ENCODE measurements at places on chromosomes 3 and 15.

- DNase-seq: no peak
Measured at GRCh38 chr3:163328680-163329079, 1749.6 kb downstream of the SI start.

DNA sequence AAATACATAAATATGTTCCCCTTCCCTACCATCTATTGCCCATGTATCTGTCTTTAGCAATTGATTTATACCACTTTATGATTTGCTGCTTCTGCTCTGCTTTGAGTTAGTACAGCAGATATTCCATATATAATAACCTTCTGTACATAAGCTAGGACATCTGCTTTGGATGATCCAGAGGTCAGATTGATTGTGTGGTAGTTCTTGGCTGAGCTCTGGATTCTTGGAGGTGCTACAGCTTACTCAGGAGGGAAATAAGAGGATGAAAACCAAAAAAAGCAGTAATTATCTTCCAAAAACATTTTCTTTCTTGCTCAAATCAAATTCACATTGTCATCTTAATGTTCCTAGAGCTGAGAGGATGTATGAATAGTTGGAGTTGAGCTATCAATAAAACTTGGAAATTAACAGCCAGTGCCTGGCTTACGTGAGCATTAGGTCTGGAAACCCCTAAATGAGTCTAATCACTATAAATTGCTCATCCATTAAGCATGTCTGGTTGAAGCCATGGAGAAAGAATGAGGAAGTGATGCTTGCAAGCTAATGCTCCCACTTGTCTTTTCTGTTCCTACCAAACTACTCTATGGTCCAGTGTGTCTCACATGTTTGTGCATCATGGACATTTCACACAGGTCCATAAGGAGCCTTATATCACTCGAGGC is 36.3 kb upstream of the TMEM42 start:
- DNase-seq: no peak

DNA sequence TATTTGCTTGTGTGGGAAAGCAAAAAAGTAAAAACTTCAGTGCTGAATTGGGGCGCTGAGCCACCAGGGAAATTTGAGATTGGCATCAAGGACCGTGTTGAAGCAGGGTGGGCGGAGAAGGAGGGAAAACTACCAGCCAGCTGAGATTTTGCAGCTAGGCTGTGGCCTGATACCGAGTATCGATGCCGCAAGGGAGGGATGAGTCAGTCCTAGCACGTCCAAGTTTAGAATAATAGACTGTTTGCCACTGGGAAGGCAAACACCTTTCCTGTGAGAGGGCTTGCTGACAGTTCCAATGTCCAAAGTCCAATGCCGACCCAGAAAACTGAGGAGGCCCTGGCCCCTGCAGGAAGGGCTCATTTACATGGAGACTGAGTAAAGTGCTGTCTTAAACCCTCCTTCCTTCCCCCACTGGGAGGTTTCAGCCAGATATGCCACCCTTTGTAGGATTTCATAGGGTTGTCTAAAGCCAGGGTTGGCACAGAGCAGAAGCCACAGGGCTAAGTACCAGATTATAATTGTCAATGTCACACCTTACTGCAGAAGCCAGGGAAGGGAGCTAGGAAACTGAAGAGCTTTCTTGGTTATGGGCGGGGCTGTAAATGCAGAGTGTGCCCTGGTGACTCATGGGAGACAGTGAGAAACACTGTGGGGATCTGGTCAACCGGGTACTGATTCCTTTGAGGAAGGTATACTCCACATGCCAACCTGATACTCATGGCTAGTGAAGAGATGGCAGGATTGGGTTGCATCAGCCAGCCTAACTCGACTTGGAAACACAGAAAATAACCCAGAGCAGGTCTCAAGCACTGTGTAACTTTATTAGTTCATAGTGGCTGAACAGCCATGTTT is 28.4 kb upstream of the PIK3CB start:
- DNase-seq: no peak

GRCh38 chr3:188053710-188054380 is 100.1 kb upstream of the LPP start:
- no peak for DNase-seq

DNA sequence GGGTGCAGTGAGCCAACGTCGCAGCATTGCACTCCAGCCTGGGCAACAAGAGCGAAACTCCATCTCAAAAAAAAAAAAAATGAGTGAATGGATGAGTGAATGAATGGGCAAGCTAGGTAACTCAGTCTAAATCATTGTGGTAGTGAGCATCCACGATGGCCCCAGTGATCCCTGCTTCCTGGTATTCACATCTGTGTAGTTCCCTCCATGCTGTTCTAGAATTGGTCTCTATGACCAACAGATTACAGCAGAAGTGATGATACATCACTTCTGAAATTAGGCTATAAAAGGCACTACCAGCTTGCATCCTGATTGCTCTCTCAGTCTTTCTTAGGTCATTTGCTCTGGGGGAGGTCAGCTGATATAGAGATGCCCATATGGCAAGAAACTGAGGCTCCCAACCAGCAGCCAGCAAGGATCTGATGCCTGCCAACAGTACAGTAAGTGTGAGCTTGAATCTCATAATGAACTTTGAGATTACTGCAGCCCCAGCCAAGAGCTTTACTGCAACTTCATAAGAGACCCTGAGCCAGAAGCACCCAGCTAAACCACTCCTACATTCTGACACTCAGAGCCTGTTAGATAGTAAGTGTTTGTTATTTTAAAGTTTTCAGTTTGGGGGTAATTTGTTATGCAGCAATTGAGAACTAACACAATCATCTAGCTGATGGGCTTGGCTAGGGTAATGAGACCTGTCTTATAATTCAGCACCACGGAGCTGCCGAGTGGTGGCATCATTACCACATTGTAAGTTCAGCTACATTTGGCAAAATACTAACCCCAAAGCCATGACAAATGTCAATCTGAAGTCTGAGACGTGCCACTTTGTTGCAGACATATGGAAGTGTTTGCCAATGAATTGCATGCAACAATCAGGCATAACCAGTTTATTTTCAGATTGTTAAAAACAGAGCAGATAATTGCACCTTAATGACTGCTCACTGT is 53.0 kb downstream of the KLHL6 start:
- DNase-seq: no peak

GRCh38 chr3:100083209-100083608 is 31.1 kb downstream of the FILIP1L start:
- no peak for DNase-seq

DNA sequence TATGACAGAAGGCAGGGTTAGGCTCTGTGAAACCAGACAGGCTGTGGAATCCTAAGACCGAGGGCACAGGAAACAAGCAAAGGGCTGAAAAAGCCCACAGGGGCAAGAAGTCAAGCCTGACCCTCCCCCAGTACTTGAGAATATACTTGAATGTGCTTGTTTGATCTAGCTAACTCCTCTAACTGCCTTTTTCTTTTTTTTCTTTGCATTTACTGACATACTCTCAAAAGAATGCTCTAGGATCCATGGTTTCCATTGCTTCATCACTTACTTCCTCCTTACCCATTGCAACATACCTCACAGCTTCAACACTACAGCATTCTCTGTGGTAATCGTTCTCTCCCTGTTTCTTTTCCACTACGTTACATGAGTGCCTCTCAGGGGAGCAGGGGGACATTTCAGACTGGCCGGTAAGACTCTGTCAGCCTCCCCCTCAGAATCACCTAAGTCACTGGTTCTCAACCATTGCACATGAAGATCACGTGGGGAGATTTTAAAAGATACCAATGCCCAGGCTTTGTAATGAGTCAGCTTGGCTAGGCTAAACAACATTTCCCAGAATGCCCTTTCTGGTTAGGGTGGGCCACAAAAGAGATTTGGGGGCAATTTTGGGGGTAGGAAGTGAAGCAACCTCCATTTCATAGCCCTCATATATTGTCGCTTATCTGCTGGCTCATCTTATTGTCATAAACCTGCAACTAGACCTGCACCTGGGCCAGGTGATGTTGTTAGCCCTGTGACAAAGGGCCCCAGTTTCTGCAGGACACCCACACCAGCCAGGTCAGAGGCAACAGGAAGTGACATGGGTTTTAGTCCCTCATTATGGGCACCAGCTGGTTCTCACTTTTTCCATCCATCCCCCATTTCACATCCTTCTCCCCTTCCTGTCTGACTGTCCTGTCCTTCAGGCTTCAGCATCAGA is 24.6 kb upstream of the RSL24D1 start:
- peak; percentile 37 for DNase-seq

DNA sequence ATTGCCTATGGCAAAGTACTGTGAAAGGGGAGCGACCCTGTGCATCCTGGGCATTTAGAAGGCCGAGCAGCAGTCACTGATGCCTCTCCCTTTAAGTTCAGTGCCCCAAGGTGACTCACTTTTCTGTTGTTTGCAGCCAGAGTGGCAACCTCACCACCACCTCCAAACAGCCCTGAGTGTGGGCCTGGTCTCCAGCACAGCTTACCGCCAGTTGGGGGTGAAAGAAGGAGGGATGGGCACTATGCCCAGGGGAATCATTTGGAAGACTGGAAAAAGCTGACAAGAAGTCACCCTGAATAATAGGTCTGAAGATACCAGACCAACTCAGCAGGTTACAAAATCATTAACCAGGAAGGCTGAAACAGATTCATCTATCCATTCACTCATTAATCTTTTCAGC is 571.8 kb downstream of the EPHB1 start:
- no peak for DNase-seq

GRCh38 chr15:59369597-59369996 is 3.1 kb downstream of the MYO1E start:
- DNase-seq: no peak

DNA sequence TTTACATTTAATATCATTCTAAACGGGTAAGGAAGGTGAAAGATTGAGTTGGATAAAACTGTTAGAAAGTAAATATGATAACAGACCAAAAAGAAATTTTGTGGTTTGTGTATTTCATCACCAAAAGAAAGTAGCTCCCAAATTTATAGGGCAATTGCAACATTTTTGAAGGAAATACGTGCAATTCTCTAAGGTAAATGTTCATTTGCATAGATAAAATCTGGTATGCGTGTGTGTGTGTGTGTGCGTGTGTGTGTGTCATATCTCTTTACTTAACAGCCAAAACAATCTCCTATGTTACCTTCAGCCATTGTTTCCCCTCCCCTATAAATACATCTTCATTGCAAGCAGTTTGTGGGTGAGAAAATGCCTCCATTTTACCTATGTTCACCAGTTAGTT is 208.4 kb downstream of the TNIK start:
- DNase-seq: peak; percentile 65

GRCh38 chr15:90174140-90174875 is 26.8 kb upstream of the SEMA4B start:
- DNase-seq: no peak

DNA sequence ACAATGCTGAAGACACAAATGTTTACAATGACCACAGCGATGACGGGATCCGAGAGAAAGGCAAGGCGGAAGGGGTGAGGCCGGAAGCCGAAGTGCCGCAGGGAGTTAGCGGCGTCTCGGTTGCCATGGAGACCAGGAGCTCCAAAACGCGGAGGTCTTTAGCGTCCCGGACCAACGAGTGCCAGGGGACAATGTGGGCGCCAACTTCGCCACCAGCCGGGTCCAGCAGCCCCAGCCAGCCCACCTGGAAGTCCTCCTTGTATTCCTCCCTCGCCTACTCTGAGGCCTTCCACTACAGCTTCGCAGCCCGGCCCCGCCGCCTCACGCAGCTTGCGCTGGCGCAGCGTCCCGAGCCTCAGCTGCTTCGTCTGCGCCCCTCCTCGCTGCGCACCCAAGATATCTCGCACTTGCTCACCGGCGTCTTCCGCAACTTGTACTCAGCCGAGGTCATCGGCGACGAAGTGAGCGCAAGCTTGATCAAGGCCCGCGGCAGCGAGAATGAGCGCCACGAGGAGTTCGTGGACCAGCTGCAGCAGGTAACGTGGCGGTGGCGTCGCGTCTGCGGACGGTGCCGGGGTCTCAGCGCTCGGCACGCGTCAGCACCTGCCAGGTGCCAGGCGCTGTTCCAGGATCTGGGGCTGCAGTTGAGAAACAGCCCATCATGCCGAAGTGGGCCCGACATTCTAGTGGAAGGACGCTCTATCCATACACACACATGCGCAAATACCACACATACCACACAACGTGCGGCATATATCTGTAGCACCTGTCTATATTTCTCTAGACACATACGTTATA is at the start of gene DLEC1:
DLEC1 (plus strand) TSS at position 108 of the 798 bp plus-strand sequence; CDS start at position 126, 18 bp downstream.
- peak; percentile 89 for DNase-seq

- DNase-seq: no peak
Measured at GRCh38 chr3:32778389-32778788, 39.4 kb upstream of the TRIM71 start.

GRCh38 chr3:163812006-163812405 is 1266.3 kb downstream of the SI start:
- no peak for DNase-seq

- no peak for DNase-seq
Measured at GRCh38 chr15:61764141-61764540, 296.1 kb downstream of the VPS13C start.

DNA sequence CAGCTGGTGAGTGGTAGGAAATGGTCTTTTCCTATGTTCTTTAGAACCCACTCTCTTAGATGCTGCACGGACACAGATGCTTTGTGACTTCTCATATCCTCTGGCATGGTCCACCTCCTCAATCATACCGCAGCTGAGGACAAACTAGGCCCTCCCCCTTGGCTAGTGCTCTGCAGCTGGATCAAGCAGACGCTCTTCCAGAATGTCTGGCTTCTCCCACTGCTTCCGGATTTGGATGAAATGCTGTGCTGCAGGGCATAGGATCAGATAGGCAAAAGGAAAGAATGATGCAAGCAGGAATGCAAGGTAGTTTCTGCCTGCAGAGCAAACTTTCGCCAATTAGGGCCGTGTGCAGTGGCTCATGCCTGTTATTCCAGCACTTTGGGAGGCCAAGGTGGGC is 75.7 kb upstream of the SLC4A7 start:
- no peak for DNase-seq

GRCh38 chr15:71800835-71801745 is 9.3 kb upstream of the NR2E3 start:
- DNase-seq: peak; percentile 12

- no peak for DNase-seq
Measured at GRCh38 chr15:75309711-75310110, 26.2 kb upstream of the COMMD4 start.

- peak; percentile 69 for DNase-seq
Measured at GRCh38 chr3:171566803-171567422, 106.7 kb upstream of the TNIK start.

DNA sequence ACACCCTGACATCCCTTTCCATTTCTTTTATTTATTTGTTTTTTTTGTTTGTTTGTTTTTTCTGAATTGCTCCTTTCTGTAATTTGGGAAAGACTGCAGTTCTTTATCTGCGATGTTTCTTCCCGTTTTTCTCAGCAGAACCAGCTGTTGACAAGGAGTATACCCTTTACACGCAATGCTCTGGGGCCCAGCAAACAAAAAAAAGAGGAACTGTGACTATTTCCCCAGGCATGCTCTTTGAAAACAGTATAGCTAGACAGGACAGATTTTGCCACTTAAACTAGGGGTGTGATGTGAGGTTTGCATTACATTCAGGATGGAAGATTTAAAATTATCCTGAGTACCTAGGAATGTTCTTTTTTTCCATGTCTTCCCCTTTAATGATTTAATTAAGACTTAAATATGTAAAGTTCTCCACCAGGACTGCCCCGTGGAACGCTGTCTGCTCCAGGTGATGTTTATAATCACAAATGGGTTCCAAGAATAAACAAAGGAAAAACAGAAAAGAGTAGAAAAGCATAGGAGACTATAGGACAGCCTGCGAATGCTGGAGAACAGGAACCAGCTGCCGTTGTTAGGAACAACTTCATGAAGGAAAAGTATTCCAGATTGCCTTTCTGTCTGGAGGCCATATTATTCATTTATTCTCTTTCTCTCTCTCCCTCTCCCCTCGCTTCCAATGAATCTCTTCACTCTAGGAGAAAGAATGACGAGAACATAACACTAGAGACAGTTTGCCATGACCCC is 43.3 kb downstream of the TGFBR2 start:
- no peak for DNase-seq

- DNase-seq: peak; percentile 43
Measured at GRCh38 chr3:67381667-67382272, 272.6 kb downstream of the SUCLG2 start.

- no peak for DNase-seq
Measured at GRCh38 chr3:161049683-161050248, 55.4 kb downstream of the B3GALNT1 start.
